ENCODE measurements at places on chromosomes 11 and 22. TPM values are rescaled to one million over a fixed set of nuclear protein-coding genes. Genes with fewer than 3 reads are reported as not detected.

DNA sequence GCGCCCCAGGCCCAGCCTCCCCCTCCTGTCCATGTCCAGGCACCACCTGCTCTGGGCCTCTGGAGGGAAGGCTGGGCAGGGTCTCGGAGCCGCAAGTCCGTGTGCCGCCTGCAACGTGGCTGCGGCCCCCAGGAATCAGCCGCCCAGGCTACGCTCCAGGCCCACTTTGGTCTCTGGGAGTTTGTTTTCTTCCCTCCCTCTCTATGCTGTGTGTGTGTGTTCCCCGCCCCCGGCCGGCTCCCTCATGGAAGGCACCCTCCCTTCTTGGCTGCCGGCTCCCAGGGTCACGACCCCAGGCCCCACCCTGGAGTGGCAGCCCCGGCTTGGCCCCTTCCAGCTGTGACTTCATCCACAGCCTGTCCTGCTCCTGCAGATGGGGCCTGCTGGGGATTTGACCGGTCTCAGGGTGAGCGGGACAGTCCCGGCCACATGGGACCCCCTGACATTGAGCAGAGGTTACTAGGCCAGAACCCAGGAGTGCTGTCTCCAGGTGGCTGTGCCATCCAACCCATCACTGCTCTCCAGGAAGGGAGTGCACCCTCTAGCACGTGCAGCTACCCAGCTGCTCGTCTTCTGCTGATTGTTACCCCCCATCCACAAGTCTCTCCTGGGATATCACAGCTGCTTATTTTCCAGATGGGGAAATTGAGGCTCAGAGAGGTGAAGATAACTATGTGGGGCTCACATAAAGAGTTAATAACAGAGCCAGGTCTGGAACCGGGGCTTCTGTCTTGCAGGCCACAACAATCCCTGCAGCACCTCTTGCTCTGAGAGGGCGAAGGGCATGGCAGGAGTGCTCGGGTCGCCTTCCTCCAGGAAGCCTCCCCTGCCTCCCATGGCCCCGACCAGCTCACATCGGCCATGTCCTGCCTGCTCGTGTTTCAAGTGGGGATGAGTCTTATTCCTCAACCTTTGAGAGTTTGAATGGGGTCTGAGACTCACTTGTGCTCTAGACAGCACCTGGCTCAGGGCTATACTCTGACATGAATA is 2.8 kb upstream of the LIF start:
- no peaks in the 10 kb centered on the region for H3K36me3 ChIP-seq
- H3K4me3 ChIP-seq = no peak overlapping the region
- H3K27me3 ChIP-seq = no peaks in the 10 kb centered on the region
- no peak overlapping the region for H3K27ac ChIP-seq
- DNase-seq = no peak

GRCh38 chr11:119258180-119258579 is 52.0 kb downstream of the CBL start:
- H3K4me1 ChIP-seq = peaks cover 57% of the 10 kb centered on the region
- H3K27ac ChIP-seq = no peak overlapping the region
- H3K27me3 ChIP-seq = no peaks in the 10 kb centered on the region

DNA sequence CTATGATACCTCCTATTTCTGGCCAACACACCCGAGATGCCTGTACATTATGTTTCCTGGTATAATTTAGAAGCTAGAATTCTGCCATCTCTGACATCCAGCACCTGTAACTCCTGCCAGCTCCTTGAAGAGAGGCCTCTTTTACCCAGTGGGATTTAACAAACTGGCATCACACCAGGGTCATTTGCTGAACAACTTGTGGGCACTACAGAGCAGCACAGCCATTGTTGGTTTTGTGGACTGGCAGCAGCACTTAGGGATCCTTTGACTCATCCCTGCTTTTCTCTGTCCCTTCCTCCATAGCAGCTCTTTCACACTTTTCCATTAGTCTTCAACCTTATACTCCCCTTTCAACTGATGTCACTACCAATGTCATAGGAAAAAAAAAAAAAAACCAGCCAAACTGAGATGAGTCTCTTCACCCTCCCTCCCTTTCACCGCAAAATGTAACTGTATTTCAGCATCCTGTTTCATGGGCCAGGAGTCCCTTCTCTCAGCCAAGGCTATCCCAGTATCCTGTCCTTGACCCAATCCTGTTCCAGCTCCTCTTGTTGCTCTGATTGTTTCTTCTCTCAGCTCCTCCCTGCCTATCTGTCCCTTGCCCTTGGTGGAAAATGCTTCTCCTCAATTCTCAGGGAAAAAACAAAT is 68.7 kb downstream of the PPFIBP2 start:
- H3K27me3 ChIP-seq = no peaks in the 10 kb centered on the region
- peaks cover 14% of the 10 kb centered on the region for H3K4me1 ChIP-seq
- DNase-seq = no peak
- no peaks in the 10 kb centered on the region for H3K36me3 ChIP-seq

The BTG4 gene
- total RNA-seq = not detected

GRCh38 chr22:31287818-31288495 is 4.3 kb downstream of the PIK3IP1 start:
- peak overlapping the region; percentile 100 for H3K27ac ChIP-seq
- H3K36me3 ChIP-seq = peaks cover 56% of the 10 kb centered on the region
- peaks cover 74% of the 10 kb centered on the region for H3K4me1 ChIP-seq
- peak overlapping the region; percentile 89 for H3K4me3 ChIP-seq
- no peaks in the 10 kb centered on the region for H3K27me3 ChIP-seq

DNA sequence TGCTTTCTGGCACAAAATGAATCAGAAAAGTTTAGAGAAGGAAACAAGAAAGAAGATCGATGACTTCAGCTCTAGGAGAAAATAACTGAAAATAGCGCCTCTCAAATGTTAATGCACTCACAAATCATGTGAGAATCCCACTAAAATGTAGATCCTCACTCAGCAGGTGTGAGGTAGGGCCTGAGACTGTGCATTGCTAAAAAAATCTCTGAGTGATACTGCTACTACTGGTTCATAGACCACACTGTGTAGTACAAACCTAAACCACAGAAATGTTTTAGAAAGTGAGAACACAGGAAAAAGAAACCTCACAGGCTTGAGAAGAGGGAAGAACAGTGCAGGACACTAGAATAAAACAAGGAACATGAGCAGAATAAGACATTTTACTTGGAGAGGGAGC is 2.0 kb downstream of the OR8D4 start:
- no peak for DNase-seq
- no peaks in the 10 kb centered on the region for H3K4me1 ChIP-seq
- no peaks in the 10 kb centered on the region for H3K36me3 ChIP-seq
- no peak overlapping the region for H3K4me3 ChIP-seq
- H3K27ac ChIP-seq = no peak overlapping the region

- peaks cover 34% of the 10 kb centered on the region for H3K4me1 ChIP-seq
- no peaks in the 10 kb centered on the region for H3K27me3 ChIP-seq
- H3K27ac ChIP-seq = peak overlapping the region; percentile 74
- DNase-seq = no peak
Measured at GRCh38 chr11:35662061-35662648, 420 bp upstream of the TRIM44 start.

DNA sequence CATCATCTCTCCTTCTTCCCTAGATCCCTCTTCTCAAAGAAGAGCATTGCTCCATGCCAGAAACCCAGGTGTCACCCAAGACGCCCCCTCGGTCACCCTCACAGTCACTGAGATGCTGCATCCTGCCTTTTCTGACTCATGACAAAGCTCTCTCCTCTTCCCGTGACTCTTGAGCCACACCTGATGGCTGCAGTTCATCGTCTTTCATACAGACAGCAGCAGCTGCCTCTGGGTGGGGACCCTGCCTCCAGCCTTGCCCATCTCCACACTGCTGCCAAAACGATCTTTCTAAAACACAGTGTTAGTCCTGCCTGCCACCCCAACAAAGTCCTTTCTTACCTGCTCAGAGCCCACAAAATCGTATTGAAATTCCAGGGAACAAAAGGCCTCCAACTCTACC is 44.8 kb downstream of the BUD13 start:
- H3K4me3 ChIP-seq = no peak overlapping the region
- H3K27ac ChIP-seq = no peak overlapping the region
- no peaks in the 10 kb centered on the region for H3K36me3 ChIP-seq
- DNase-seq = no peak

- H3K27ac ChIP-seq = no peak overlapping the region
- H3K36me3 ChIP-seq = no peaks in the 10 kb centered on the region
- peaks cover 10% of the 10 kb centered on the region for H3K4me1 ChIP-seq
- H3K27me3 ChIP-seq = no peaks in the 10 kb centered on the region
- H3K4me3 ChIP-seq = no peak overlapping the region
Measured at GRCh38 chr11:5815534-5815933, 6.8 kb downstream of the OR52N2 start.

The MAP6 gene
- total RNA-seq = not detected

DNA sequence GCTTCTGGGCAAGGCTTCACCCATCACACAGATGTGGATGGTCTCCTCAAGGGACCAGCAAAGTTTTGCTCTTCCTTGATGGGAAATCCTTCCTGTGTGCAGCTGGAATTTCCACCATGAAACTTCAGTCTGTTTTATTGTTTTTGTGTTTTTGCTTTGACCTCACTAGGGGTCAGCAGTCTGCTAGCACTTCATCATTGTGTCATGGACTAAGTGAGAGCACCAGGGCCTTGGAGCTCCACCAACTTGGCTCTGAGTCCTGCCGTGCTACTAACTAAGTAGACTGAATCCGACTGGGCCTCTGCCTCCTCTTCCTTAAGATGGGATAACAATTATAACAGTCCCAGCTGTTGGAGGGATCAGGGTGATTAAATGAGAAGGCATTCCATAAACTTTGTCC is 305.8 kb upstream of the NCAM1 start:
- H3K36me3 ChIP-seq = no peaks in the 10 kb centered on the region
- H3K4me3 ChIP-seq = no peak overlapping the region

The TMEM126A gene
- 17.4 TPM for total RNA-seq

The LRRC4C gene
- total RNA-seq = not detected

DNA sequence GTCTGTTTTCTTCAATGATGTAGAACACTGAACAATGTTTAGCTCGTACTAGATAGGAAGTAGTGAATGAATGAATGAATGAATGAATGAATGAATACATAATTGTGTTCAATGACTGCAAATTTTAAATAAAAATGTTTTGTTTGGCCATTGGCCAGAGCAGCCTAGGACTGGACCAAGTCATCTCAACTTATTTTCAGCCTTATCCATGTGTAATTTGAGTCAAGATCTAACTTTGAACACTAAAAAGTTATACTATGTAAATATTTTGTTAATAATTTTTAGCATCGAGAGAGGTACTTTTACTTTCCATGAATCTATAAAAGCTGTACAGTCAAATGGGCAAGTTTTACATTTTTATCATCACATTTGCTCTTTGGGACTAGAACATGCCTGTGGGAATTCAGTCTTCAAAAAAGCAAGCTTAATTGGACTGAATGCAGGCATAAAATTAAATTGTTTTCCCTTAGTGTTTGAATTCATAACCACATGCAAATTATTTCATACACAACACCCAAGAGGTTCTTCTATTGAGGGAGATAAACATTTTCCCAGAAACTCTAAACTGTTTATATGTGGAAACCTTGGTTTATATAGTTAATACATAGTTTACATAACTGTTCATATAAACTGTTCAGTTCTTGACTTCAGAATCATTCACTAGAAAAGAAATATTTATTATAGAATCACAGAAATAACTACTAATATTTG is 222.1 kb upstream of the ANO3 start:
- H3K27ac ChIP-seq = no peak overlapping the region
- DNase-seq = no peak
- H3K27me3 ChIP-seq = no peaks in the 10 kb centered on the region
- no peak overlapping the region for H3K4me3 ChIP-seq
- no peaks in the 10 kb centered on the region for H3K4me1 ChIP-seq
- H3K36me3 ChIP-seq = no peaks in the 10 kb centered on the region

- peak overlapping the region; percentile 27 for H3K4me3 ChIP-seq
- H3K27me3 ChIP-seq = no peaks in the 10 kb centered on the region
- H3K27ac ChIP-seq = peak overlapping the region; percentile 49
- no peak for DNase-seq
- H3K36me3 ChIP-seq = no peaks in the 10 kb centered on the region
Measured at GRCh38 chr22:39925273-39925672, 24.4 kb downstream of the GRAP2 start.

The BARX2 gene
- total RNA-seq = not detected

The UPB1 gene
- total RNA-seq = 1.1 TPM

DNA sequence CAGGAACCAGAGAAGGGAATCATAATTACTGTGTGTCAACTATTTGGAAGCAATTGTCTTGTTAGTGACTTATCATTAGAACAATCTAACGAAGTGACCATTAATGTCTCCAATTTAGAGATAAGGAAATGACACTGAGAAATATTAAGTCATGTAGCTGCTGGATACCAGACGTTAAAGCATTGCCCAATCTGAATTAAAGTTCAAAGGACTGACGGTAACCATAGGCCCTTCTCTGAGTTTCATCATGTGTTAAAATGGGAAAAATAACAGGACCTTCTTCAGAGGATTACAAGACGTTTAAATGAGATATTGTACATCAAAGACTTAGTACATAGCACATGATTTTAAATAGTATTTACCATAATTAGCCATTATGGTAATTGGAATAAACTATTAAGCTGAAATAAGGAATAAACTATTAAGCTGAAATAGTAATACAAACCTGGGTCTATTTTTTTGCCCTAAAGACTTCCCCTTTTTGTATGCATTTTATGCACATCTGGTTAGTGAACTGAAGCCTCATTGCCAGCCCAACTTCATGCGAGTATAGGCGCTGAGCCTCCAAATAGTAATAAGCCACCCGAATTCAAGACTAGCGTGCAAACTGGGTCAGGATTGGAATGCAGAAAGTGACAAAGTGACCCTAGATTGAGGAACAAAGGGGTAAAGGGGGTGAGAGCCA is 41.0 kb downstream of the GLYATL1 start:
- H3K27ac ChIP-seq = no peak overlapping the region
- no peaks in the 10 kb centered on the region for H3K27me3 ChIP-seq
- no peak overlapping the region for H3K4me3 ChIP-seq

The SLC22A25 gene
- not detected for total RNA-seq

DNA sequence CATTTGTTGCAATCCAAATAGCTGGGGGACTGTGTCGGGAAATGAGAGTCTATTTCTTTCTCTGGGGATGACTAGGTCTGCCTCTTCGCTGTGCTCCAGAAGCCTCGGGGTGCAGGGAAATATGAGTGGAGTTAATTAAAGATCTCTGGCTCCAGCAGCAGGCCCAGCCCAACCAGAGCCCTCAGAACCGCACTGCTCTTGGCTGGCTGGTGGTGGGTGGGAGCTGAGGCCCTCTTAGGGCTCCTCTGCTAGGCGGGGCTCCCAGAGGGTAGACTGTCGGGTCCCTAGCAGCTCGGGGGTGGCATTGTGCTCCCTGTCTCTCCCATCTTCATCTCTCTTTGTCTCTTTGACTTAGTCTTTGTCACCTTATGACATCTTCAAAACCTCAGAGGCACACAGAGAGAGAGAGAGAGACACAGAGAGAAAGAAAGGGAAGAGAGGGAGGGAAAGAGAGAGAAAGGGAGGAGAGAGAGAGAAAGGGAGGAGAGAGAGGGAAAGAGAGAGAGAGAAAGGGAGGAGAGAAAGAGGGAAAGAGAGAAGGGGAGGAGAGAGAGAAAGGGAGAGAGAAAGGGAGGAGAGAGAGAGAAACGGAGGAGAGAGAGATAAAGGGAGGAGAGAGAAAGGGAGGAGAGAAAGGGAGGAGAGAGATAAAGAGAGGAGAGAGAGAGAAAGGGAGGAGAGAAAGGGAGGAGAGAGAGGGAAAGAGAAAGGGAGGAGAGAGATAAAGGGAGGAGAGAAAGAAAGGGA is 20.2 kb downstream of the MPPED1 start:
- H3K27ac ChIP-seq = no peak overlapping the region
- H3K4me3 ChIP-seq = no peak overlapping the region
- H3K36me3 ChIP-seq = no peaks in the 10 kb centered on the region
- no peaks in the 10 kb centered on the region for H3K4me1 ChIP-seq

- no peaks in the 10 kb centered on the region for H3K4me1 ChIP-seq
- no peak overlapping the region for H3K4me3 ChIP-seq
- DNase-seq = no peak
- H3K27ac ChIP-seq = no peak overlapping the region
- H3K27me3 ChIP-seq = no peaks in the 10 kb centered on the region
- peaks cover 47% of the 10 kb centered on the region for H3K36me3 ChIP-seq
Measured at GRCh38 chr11:47329431-47329986, 23.0 kb downstream of the MYBPC3 start.
